ENCODE measurements at places on chromosomes 7 and 10. TPM values are rescaled to one million over a fixed set of nuclear protein-coding genes. Genes with fewer than 3 reads are reported as not detected.

The PPP1R3A gene
- total RNA-seq, result not detected

- peak; percentile 18 for DNase-seq
Measured at GRCh38 chr7:85074992-85075391, 111.9 kb downstream of the SEMA3D start.

GRCh38 chr7:92652536-92652935 lies 62.3 kb upstream of the FAM133B start:
- no peak for DNase-seq

DNA sequence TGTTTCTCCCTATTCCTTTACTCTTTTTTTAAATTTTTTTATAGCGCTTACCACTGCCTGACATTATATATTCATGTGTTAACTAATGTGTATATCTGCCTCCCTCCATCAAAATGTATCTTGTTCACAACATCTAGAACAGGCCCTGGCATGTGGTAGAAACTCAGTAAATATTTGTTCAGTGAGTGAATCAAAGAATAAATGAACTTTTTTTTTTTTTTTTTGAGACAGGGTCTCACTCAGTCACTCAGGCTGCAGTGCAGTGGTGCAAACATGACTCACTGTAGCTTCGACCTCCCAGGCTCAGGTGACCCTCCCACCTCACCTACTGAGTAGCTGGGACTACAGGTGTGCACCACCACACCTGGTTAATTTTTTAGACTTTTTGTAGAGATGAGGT lies 7.5 kb upstream of the CALD1 start:
- no peak for DNase-seq

GRCh38 chr10:22049635-22050034 lies 46.1 kb upstream of the DNAJC1 start:
- DNase-seq, result no peak

- no peak for DNase-seq
Measured at GRCh38 chr7:47905076-47905920, 43.0 kb downstream of the PKD1L1 start.

DNA sequence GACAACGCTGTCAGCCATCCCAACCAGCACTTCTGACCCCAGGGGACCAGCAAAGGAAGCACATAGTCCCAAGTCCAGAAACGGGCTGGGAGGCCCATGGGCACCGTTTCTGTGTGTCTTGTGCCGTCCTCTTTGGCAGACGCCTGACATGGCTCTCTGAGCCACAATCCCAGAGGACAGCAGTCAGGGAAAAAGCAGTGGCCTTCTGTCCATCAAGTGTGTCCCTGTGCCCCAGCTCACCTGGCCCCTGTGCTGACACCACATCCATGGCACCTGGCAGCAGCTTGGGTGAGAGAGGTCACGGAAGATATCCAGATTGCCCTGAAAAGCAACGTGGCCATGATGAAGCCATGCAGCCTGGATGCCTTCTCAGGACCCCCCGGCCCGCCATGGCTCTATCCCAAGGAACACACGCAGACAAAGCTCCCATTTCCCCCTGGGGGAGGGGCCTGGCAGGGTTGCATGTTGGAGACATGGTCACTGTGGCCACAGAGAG lies 38.1 kb upstream of the ANTXRL start:
- no peak for DNase-seq

DNA sequence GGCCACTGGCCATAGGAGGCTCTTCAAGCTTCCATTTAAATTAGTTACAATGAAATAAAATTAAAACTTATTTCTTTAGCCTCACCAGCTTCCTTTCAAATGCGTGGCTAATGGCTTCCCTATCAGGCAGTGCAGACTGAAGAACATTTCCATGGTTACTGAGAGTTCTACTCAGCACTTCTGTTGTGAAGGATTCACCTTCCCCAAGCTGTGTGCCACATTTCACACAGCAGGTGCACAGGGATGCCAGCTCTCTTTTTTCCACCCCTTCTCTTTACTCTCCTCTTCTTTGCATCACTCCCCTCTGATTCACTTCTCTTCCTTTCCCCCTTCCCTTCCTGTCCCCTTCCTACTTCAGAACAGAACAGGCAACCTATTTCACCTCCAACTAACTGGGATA lies 833 bp downstream of the GDF2 start:
- DNase-seq, result peak; percentile 73

DNA sequence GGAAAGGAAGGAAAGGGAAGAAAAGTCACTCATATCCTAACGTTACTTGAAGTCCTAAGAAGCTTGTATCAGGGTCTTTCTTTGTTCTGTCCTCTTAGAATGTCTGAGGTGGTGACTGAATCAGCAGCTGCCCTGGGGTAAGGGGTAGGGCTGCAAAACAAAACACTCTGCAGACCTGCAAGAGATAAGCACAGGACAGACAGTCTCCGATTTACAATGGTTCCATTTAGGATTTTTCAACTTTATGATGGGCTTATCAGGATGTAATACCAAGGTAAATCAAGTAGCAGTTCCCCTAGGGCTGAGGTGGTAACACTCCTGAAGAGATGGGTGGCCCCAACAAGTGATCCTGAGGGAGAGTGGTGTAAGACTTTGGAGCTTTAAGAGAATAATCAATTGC lies 16.5 kb downstream of the KDM7A start:
- no peak for DNase-seq

DNA sequence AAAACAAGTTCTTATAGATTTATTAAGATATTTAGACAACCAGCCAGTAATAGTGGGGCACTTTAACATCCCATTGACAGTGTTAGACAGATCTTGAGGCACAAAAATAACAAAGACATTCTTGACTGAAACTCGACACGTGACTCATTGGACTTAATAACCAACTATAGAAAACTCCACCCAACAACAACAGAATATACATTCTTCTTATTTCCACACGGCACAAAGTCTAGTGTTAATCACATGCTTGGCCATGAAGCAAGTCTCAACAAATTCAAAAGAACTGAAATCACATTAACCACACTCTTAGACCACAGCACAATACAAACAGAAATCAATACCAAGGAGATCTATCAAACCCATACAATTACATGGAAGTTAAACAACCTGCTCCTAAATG lies 138.1 kb downstream of the ARL5B start:
- no peak for DNase-seq

- peak; percentile 66 for DNase-seq
Measured at GRCh38 chr10:75334720-75335119, 66.8 kb downstream of the ZNF503 start.

- no peak for DNase-seq
Measured at GRCh38 chr7:114364151-114364550, 50.5 kb upstream of the FOXP2 start.

GRCh38 chr7:101923602-101923985 lies 106.2 kb downstream of the CUX1 start:
- no peak for DNase-seq

DNA sequence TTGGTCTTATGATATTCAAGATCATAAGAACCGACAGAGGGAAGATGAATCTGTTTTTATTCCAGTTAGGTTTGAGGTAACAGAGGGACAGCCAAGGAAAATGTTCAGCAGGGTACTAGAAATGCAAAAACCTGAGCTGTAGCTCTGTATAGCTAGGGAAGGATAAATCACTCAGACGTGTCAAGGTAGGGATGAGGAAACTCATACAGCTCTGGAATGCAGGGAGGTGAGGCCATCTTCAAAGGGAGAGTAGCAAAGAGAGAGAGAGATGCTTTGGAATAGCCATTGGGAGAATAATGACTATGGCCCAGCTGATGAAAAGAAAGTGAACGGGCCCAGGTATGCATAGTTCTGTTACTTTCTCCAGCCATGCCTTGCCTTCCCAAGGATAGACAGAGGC lies 77.8 kb downstream of the PAX2 start:
- DNase-seq, result no peak

- no peak for DNase-seq
Measured at GRCh38 chr7:147478796-147479195, 1111.8 kb upstream of the C7orf33 start.

DNA sequence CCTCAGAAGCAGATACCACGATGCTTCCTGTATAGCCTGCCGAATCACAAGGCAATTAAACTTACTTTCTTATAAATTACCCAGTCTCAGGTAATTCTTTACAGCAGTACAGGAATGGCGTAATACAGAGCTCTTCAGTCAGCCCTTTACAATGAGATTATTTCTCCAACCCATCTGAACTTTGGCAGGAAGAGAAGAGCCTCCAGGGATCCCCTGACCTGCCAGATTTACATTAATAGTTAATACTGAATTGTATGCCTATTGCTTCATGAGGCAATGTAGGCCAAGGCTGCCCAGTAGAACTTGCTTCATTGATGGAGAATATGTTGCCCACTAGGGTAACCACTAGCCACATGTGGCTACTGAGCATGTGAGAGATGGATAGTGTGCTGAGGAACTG lies 608.7 kb downstream of the SH2D4B start:
- DNase-seq, result no peak

DNA sequence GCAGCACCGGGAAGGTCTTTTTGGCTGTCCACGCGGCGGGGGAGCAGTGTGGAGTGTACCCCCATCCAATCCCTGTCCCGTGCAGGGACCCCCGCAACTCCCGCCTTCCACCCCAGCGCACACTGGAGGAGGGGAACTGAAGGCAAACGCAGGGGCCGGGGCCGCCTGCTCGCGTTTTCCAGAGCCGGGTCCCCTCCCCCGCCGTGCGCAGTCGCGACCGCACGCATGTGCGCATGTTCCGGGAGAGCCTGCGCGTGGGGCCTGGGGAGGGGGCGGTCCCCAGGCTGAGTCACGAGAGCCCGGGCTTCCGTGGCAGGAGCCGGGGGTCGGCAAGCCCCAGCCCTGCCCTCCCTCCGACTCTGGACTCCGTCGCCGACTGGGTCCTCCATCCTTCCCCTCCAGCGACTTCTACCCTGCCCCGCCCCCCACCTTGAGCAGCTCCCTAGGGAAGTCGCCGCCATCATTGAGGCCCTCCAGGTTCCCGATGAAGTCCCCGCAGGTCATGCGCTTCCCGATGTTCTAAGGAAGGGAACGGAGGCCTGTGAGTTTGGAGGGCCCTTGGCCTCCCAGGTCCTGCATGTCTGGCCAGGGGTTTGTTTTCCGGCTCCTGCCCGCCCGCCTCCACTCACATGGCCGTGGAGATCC lies 8.0 kb downstream of the PSD start:
- DNase-seq, result peak; percentile 88
